ENCODE measurements at places on chromosomes 12 and 14.

DNA sequence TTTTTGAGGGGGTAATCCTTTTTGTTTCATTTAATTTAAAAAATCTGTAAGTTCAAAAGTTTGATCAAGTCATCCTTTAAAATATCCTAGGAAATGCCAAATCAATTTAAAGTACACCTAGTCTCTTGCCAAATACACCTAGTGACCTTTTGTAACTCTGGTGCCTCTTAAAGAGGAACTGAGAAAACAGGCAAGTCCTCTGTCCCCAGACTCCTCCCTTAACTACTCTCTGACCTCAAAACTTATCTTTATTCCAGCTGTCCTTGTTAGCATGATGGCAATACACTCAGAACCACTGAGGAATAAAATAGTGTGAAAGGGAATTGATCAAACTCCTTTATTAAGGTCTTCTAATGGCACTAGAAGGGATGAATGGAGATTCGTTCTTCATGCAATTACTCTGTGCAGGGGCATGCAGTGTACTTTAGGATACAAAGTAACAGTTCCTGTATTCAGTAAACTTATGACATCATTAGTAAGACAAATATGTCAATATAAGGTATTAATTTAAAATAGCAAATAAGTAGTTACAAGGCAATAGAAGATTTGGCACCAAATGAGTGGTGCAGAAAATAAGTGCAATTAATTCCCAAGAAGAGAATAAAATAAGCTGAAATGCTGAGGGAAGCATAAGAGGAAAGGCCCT is 3.3 kb downstream of the FAR2 start:
- DNase-seq = no peak

GRCh38 chr12:20883288-20883687 is 72.8 kb downstream of the SLCO1B3 start:
- no peak for DNase-seq

- DNase-seq = no peak
Measured at GRCh38 chr14:61466249-61466904, 145.0 kb downstream of the PRKCH start.

DNA sequence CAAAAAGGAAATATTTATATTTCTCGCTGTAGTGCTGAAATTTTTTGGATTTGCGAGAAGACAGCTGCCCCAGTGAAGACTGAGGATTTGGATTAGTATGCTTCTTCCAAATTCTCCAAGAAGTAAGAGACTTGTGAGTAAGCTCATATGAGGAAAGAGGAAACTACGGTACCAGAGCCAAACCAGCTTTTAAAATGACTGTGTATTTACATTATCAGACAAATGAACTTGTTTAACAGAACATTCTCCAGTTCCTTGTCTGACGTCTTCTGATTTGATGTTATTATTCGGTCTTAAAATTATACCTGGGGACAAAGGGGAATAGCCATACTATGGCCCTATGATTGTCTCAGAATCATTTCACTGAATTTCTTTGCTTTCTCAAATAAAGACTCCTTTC is 8.0 kb downstream of the CLEC12B start:
- no peak for DNase-seq

GRCh38 chr14:36820111-36820709 is 158.6 kb downstream of the PAX9 start:
- DNase-seq = no peak

DNA sequence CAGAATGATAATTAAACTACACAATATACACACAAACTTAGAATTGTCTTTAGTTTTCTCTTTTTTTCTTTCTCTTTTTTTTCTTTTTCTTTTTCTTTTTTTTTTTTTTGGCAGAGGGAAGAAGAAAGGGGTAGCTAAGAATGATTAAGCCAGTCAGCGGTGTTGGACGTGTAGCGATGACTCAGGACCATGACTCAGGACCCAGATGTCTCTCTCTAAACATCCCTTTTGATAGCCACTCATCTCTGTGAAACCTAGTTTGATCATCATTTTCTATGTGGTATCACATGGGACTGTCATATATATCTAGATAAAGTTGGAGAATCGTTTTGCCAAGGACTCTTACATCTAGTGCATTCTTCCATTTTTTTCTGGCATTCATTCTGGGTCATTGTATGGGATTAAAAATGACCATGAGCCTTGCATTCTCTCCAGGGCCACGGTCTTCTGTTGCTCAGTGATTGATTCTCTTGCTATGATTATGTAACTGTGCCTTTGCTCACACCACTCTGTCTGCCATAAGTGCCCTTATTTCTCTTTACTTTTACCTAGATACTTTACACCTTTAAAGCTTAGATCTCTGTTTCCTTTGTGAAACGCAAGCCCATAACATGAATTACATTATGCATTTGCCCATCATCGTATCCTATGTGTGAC is 26.6 kb upstream of the NRXN3 start:
- DNase-seq = no peak

GRCh38 chr12:109264095-109264942 is 44.8 kb downstream of the FOXN4 start:
- peak; percentile 82 for DNase-seq

DNA sequence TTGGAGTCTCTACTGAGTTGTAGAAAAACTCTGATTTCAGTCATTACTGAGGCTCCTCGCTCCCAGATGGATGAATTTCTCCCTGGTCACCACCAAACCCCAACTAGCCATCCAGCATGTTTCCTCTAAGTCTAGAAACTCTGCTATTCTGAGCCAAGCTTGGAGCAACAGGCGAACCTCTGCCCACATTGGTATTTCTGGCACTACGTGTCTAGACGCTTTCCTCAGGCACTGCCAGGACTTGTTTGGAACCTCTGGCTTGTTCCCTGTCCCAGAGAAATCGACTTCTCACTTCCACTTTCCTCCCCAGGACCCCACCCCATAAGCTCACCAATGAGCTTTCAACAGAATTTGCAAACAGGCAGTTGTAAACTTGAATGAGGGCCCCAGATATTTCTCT is 27.6 kb downstream of the WSCD2 start:
- DNase-seq = no peak

DNA sequence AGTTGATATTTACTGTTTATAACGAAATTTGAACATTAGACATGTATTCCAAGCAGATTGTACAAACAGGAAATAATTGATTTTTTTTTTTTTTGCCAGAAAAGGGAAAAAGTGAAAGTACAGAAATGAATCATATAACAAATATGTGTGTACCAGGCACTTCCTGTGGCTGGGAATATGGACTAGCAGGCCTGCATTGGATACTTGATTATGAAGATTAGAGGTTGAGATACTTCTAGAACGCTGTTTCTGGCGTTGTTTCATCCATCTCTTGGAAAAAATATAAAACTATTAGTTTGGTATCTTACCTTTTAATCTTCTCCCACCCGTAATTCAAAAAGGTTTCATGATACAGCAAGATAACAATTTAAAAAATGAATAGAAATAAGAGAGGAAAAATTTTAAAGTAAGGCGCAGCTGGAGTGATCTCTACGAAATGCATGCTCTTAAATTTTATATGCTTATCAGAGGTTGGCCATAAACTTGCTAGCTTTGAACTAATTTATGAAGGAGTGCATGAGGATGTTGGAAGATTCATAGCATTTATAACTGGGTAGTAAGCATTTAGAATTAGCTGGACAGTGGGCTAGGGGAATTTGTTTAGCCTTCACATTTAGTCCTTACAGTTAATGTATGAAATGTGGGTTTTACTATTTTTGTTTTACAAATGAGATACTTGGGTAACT is 90.8 kb downstream of the AEBP2 start:
- DNase-seq = no peak

DNA sequence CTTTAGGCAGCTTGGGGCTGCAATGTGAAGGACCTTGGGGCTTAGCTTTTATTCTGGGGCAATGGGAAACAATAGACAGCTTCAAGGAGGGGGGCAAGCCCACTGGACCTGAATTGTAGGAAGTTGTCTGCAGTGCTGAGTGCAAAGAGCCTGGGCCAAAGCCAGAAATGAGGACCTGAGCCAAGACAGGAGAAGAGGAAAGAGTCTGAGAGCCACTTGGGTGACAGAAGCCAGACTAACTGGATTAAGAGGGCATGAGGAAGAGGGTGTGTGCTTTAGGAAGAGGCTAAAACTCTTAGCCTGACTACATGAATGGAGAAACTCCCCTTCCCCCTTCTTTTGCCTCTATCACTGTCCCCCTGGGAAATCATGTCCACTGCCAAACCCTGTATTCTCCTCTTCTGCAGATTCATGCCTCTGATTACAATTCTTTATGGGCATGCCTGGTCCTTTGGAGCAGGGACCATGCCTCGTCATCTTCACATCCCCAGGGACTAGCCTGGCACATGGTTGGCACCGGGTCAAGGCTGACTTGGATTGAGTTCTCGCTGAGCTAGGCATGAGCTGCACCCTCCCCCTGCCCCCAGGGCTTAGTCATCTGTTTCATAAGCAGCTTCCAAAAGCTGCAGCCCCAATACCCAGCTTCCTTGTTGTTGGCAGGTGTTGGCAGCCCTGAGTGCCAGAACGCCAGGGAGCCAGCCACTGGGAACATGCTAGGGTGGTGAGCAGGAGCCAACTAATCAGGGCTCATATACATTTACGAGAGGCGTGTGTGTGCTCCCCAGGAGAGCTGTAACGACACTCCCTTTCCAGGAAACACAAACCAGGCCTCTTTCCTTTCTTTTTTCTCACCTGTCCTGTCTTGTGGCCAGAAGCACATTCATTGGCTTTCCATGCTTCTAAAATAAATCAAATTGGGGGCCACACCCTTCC is 27.7 kb upstream of the JDP2 start:
- peak; percentile 36 for DNase-seq

DNA sequence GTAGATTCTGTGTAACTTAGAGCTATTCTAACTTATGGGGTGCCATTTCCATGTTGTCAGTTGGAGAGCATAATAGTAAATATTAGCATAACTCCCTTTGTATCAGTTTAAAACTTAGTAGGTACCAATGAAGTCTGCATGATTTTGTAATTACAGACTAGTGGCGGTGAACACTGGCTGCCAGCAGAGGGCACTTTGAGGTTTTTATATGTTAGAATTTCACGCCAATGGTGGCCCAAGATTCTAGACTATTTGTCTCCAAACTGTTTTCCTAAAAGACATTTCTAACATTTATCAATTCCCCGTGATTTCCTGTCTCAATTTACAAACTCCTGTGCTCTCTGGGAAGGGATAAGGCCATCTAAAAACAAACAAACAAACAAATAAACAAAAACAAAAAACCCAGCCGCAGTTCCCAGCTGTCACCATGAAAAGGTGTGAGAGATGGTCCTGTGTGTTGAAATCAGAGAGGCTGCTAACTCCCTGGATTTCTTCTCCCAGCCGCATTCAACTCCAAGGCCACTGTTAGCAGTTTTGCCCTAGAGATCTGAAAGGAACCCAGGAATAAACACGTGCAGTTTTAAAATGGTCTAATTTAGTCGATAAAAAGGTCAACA is 57.6 kb downstream of the BRMS1L start:
- peak; percentile 21 for DNase-seq

GRCh38 chr14:92886337-92886736 is 36.6 kb upstream of the CHGA start:
- peak; percentile 90 for DNase-seq

DNA sequence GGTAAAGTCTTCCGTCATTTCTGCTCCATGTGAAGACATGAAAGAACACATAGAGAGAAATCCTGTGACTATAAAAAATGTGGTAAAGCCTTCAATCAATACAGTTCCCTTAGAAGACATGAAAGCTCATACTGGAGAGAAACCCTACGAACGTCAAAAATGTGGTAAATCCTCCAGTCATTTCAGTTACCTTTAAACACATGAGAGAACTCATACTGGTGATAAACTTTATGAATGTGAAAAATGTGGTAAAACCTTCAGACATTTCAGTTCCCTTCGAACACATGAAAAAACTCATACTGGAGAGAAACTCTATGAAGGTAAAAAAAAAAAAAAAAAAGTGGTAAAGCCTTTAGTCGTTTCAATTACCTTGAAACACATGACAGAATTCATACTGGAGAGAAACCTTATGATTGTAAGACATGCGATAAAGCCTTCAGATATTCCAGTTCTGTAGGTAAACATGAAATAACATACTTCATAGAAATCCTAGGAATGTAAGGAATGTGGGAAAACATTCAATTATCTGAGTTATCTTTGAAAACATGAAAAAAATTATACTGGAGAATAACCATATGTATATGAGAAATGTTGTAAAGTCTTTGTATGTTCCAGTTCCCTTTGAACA is 60.4 kb downstream of the MAP4K5 start:
- no peak for DNase-seq

- DNase-seq = peak; percentile 57
Measured at GRCh38 chr14:88323523-88324199, 592 bp upstream of the KCNK10 start.

DNA sequence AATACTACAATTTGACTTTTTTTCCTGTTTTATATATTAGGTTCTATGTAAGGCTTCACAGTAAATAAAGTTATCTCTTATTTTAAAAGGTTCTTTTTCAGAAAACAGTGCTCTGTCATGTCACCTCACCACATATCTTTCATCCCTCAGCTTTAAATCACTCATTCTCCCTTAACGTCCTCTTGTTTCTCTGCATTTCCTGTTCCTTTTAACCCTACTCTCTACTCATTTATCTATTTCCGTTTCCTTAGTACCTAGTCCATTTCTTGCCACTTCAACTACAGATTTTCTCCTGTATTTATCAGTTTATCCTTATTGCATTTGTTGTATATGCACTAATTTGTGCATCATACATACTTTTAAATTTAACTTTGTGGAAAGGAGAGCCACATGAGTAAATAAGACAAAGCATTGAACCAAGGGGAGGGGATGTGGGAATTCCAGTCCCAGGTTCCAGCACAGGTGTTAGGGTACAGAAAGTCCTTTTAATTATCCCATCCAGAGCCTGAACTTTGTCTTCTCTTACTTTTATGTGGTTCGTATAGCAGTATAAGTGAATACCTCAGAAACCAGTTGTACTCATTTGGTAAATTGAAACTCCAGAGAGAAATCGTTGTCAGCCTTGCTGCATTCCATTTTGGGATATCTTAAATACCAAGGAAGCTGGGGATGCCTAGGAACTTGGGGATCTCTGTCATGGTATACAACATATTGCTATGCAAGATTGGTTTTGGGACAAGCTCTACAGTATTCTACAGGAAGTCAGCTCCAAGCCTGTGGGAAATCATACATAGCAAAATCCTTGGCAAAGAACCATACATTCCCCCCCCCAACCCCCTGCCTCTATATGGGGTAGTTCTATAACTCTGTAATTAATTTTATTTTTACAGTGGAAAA is 120.5 kb downstream of the DIP2B start:
- DNase-seq = no peak

DNA sequence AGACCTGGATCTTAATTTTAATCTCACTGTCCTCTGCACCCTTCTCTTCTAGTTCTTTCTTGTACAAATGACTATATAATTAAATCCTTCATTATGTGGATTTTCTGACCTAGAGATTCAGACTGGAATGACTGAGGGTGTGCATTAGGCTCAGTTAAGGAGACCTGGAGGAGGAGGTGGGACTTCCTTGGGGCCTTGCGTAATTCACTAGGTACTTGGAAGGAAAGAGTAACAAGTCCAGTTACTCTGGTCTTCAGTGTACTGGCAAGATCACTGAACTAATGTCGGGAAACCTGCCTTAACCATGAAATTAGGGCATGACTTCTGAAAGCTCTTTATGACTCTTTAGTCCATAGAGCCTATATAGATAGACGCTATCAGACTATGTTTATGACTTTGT is 441.4 kb downstream of the EGLN3 start:
- no peak for DNase-seq

- DNase-seq = no peak
Measured at GRCh38 chr12:24966951-24967564, 18.2 kb upstream of the BCAT1 start.
